ENCODE measurements at places on chromosomes 3 and 15.

DNA sequence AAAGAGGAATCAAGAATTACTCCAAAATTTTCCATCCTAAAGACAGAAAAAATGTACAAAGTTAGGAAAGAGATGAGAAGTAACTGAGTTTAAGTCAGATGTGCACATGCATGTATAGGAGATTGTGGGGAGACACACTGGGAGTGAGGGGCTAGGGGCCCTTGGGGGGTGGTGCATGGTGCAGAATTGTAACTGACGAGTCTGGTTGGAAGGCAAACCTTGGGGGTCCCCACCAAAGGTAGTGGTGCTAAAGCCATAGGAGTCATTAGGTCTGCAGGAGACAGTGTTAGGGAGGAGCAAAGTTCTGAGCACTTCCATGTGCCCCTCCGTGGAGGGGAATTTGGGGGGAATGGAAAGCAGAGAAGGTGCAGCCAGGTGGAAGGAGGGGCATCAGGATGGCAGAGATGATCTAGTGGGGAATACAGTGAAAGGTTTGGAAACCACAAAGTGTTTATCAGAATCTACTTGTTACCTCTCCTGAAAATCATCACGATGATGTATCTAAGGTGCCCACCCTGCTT lies 37.5 kb upstream of the EPHB1 start:
- H3K36me3 ChIP-seq, result no peaks in the 10 kb centered on the region
- H3K4me3 ChIP-seq, result no peak overlapping the region
- peaks cover 56% of the 10 kb centered on the region for H3K27me3 ChIP-seq

DNA sequence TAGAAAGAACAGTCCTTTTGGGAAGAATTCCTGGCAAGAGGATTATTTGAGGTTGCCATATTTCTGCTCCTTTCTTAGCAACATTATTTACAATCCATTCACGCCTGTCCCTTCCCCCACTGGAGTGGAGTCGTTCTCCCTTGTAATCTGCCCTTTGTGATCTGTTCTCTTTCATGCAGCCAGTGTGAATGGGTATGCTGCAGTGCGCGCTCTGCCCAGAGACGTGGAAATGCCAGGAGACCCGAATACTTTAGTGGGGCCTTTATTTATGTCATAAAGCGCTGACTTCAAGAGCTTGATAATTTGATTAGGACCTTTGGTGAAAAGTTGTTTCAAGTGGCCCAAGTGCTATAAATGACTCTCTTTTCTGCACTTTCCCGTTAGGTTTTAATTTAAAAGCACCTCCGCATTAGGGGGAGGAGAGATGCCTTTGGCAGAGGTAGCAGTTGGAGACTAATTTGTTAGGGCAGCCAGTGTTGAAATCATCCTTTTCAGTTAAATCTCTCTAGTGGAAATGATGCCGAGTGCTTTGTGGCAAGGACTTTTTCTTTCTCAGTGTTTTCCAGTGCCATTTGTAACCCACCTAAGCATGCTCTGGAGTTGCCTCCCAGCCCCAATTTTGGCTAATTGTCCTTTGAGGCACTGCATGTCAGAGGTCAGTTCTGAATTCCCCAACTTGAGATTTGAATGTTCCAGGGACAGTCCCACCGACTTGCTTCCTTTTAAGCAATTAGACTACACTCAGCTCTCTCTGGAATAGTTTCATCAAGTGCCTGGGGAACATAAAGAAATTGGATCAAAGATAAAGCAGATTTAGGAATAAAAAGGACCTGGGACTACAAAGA lies 52.4 kb downstream of the PSMD6 start:
- H3K4me3 ChIP-seq, result no peak overlapping the region
- H3K27me3 ChIP-seq, result no peaks in the 10 kb centered on the region
- no peak for DNase-seq
- H3K36me3 ChIP-seq, result peaks cover 5% of the 10 kb centered on the region
- peak overlapping the region; percentile 71 for H3K27ac ChIP-seq

- no peak overlapping the region for H3K27ac ChIP-seq
- no peaks in the 10 kb centered on the region for H3K4me1 ChIP-seq
- no peak overlapping the region for H3K4me3 ChIP-seq
- DNase-seq, result no peak
Measured at GRCh38 chr3:52779837-52780585, 2.6 kb downstream of the ITIH1 start.

- H3K27ac ChIP-seq, result no peak overlapping the region
- no peaks in the 10 kb centered on the region for H3K36me3 ChIP-seq
- H3K4me3 ChIP-seq, result no peak overlapping the region
- DNase-seq, result no peak
Measured at GRCh38 chr15:27573805-27574485, 525.2 kb downstream of the OCA2 start.

- no peaks in the 10 kb centered on the region for H3K36me3 ChIP-seq
- H3K27ac ChIP-seq, result no peak overlapping the region
- H3K4me1 ChIP-seq, result peaks cover 2% of the 10 kb centered on the region
- H3K27me3 ChIP-seq, result peaks cover 83% of the 10 kb centered on the region
Measured at GRCh38 chr15:74825866-74826265, 561 bp upstream of the CPLX3 start.

DNA sequence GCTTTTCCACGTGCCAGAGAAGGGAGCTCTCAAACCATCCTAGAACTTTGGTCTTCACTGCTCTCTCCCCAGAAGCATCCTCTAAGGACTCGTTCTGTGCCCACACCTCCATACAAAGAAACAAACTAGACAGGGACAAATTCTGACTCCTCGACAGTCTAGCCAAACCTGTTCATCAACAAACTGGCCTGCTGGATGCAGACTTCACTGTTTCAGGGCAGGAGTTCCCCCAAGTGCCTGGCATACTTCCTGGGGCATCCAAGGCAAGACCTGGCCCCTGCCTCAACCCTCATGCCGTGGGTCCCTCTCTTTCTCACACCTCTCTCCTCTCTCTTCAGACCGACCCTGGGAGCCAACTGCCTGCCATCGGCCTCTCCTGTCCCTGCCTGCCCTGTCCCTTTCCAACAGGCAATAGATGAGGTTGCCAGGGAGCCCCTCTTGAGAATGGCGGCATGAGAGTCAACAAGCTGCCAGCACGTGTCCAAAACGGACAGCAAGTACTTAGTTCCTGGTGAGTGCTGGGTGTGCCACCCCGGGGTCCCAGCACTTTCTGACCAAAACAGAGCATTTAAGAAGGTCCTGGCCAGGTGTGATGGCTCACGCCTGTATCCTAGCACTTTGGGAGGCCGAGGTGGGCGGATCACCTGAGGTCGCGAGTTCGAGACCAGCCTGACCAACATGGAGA lies 79.1 kb upstream of the HES1 start:
- peaks cover 26% of the 10 kb centered on the region for H3K4me1 ChIP-seq
- no peaks in the 10 kb centered on the region for H3K27me3 ChIP-seq
- no peak overlapping the region for H3K4me3 ChIP-seq
- H3K27ac ChIP-seq, result no peak overlapping the region
- DNase-seq, result no peak
- H3K36me3 ChIP-seq, result peaks cover 1% of the 10 kb centered on the region

GRCh38 chr15:73747847-73748590 lies 5.1 kb downstream of the INSYN1 start:
- no peaks in the 10 kb centered on the region for H3K36me3 ChIP-seq
- no peak overlapping the region for H3K4me3 ChIP-seq
- H3K27me3 ChIP-seq, result peaks cover 26% of the 10 kb centered on the region
- H3K27ac ChIP-seq, result no peak overlapping the region
- DNase-seq, result no peak

DNA sequence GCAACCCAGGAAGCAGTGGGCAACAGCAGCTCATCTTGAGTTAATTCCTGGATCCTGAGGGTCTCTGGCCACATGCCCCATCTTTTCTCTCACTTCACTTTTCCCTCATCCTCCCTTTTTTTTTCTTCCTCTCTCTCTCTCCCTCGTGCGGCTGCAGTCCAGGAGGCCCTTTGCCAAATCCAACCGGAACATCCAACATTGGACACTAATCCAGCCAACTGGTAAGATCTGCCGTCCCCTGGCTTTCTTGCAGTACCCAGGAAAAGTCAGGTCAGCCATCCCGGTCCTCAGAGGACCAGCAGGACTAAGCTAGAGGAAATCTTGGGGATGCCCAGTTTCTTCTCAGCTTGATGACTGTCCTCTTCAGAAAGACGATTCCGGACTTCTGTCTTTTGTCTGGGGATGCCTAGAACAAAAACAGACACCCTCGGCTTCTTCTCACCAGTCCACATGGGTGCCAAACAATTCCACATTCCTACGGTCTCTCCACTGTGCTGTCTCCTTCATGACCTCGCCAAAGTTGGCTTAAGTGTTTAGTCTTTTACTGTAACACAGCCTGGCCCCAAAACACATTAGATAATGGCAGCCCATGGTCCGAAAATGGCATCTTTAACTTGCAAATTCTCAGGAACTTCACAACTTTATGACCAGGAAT lies 115.6 kb downstream of the GSK3B start:
- H3K27me3 ChIP-seq, result no peaks in the 10 kb centered on the region
- no peak for DNase-seq

GRCh38 chr15:69531665-69532027 lies 79.0 kb downstream of the RPLP1 start:
- no peak for DNase-seq
- no peak overlapping the region for H3K27ac ChIP-seq
- peaks cover 34% of the 10 kb centered on the region for H3K4me1 ChIP-seq
- H3K36me3 ChIP-seq, result no peaks in the 10 kb centered on the region
- no peak overlapping the region for H3K4me3 ChIP-seq

Measured in mesothelial cell of epicardium (in vitro differentiated cells).